Left renal cortex interstitium (tissue), 4 donors: ENCODE measurements at places on chromosomes 13 and 19. TPM values are rescaled to one million over a fixed set of nuclear protein-coding genes. Genes with fewer than 3 reads are reported as not detected.
A peak's percentile ranks its signal among the peaks of the same experiment; 100 is the strongest.

- DNase-seq, result no peak
These were observed 99.4 kb upstream of the RNF113B start for GRCh38 chr13:98276486-98276885.

- no peak for DNase-seq
These were observed 6.2 kb downstream of the C2CD4C start for GRCh38 chr19:402786-403185.

DNA sequence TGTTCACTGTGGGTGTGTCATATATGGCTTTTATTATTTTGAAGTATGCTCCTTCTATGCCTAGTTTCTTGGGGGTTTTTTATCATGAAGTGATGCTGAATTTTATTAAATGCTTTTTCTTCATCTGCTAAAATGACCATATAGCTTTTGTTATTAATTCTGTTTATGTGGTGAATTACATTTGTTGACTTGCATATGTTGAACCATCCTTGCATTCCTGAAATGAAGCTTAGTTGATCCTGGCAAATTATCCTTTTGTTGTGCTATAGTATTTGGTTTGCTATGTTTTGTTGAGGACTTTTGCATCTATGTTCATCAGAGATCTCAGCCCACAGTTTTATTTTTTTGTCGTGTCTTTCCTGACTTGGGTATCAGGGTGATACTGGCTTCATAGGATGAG lies 12.1 kb downstream of the GPC6 start:
- DNase-seq, result no peak

- no peak for DNase-seq
These were observed 113.9 kb upstream of the UBL3 start for GRCh38 chr13:29964181-29964845.

DNA sequence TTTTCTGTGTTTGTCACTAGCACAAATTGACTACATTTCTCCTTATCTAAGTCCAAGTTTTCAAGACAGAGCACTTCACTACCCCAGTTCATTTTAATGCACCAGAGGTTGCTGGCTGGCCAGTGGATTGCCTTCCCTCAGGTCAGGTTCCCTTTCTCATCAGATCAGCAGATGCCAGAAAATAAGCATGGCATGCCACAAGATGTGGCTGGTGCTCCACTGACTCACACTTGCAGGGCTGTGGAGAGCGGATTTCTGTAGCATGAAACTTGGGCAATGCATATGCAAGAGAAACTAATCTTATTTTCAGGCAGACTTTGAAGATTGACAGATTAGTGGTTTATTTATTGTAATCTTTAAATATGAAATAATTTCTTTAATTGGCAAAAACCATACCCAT lies 79.5 kb downstream of the RUBCNL start:
- DNase-seq, result no peak

DNA sequence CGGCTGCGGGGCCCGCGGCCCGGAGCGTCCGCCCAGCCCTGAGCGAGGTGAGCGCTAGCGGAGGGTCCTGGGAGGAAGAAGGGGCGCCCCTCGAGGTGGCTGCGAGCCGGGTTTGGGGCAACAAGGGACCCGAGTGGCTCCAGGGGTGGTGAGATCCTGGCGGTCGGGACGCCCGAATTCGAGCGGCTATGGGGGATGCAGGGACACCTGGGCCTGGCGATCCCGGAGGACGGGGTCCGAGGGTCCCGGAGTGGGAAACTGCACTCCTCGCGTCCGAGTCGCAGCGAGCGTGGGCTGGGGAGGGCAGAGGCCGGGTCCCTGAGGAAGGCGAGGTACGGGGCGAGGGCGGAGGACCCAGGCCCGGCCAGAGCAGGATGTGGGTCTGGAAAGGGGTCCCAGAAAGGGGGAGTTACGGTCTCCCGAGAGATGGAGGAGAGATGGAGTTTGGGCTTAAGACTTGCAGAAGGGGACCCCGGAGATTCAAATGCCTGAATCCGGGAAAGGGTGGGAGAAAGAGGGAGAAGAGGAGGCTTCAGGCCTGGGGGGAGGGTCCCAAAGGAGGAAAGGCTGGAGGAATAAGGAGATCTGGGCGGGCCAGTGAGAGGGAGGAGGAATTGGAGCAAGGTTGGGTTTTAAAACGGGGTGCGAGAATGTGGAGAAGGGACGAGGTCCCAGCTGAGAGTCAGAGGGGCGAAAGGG lies 542 bp downstream of the CACNG7 start:
- DNase-seq, result no peak

GRCh38 chr13:114173745-114174144 lies 5.3 kb upstream of the CFAP97D2 start:
- no peak for DNase-seq

GRCh38 chr19:33207040-33207620 lies 13.0 kb downstream of the LRP3 start:
- no peak for DNase-seq

GRCh38 chr13:52707375-52707774 lies 32.2 kb downstream of the CNMD start:
- no peak for DNase-seq

- DNase-seq, result no peak
These were observed 158.1 kb upstream of the TSC22D1 start for GRCh38 chr13:44734201-44734707.

DNA sequence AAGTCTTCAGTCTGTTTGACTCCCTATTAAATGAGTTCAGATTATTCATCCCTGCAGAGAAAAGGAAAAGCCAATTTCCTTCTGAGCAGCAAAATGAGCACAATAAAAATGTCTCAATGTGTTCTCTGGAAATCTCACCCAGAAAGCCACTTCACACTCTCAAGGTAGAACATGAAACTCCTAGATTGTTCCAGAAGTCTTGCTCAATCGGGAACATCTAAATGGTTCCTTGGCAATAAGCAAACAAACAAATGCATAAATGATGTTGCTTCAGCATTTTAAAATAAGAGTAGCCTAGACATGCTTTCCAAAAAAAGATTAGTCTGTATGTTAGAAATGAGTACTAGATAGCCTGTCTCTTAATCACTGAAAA lies 59.7 kb upstream of the TNFRSF19 start:
- no peak for DNase-seq

GRCh38 chr19:18469069-18469846 lies 31.3 kb upstream of the ISYNA1 start:
- DNase-seq, result no peak

- peak; percentile 77 for DNase-seq
These were observed at the start of the genes LSM7 and SPPL2B for GRCh38 chr19:2328401-2329148. TSS of gene LSM7 (minus strand) at chr19:2328586. CDS start at chr19:2328566, 20 bp downstream. TSS of gene SPPL2B (plus strand) at chr19:2328684. CDS start at chr19:2328710, 26 bp downstream.

GRCh38 chr19:9836021-9836420 lies 903 bp downstream of the PIN1 start:
- DNase-seq, result no peak

GRCh38 chr19:40529093-40529954 lies 47.3 kb upstream of the SHKBP1 start:
- peak; percentile 73 for DNase-seq

DNA sequence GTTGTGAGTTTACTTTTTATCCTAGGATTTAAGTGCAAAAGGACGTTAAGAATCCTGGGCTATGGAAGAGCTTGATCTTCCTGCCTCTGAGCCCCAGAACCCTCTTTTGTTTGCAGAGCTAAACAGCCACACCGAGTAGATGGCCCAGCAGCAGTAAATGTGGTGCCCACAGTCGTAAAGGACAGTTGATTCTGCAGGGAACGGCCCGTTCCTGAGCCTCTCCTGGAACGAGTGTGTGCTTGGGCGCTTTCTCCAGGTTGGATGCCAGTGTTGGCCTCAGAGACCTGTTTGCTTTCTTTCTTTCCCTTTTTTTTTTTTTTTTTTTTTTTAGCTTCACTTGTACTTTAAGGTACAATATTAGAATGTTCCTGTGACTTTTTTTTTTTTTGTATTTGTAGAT lies 41.7 kb downstream of the SPATA13 start:
- no peak for DNase-seq

- no peak for DNase-seq
These were observed 131.1 kb upstream of the HTR2A start for GRCh38 chr13:47027780-47028437.

DNA sequence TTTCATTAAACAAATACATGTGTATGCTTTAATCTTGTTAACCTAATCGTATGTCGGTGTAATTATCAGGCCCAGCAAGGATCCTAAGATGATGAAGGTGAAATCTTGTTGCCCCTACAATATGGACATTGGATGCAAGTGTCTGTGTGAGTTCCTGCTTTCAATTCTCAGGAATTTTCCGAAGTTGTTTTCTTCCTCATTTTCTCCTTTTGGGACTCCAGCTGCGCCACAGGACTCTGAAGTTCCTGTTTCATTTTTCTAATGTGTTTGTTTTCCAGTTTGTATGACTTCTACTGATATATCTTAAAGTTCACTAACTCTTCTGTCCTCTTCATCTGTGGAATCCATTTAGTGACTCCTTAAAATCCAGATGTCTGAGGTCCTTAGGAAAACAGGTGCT lies 11.9 kb upstream of the OR7D2 start:
- DNase-seq, result no peak

- DNase-seq, result no peak
These were observed 25.4 kb downstream of the LYL1 start for GRCh38 chr19:13077240-13077639.

DNA sequence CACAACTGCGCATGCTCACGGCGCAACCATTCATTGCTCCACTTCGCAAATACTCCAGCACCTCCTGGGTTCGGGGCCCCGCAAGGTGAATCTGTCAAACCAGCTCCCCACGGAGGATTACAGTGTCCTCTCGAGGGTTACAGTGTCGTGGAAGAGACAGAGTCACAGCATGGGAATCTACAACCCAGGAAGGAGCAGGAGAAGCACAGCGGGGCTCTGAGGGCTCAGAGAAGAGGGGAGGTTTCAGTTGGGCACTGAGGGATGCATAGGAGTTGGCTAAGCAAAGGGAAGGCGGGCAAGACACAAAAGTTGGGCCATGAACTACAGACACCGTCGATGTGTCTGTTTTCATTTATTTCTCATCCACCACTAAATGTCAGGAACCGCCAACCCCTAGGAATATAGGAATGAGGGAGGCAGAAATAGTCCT lies 1.0 kb upstream of the GTF2F1 start:
- no peak for DNase-seq

DNA sequence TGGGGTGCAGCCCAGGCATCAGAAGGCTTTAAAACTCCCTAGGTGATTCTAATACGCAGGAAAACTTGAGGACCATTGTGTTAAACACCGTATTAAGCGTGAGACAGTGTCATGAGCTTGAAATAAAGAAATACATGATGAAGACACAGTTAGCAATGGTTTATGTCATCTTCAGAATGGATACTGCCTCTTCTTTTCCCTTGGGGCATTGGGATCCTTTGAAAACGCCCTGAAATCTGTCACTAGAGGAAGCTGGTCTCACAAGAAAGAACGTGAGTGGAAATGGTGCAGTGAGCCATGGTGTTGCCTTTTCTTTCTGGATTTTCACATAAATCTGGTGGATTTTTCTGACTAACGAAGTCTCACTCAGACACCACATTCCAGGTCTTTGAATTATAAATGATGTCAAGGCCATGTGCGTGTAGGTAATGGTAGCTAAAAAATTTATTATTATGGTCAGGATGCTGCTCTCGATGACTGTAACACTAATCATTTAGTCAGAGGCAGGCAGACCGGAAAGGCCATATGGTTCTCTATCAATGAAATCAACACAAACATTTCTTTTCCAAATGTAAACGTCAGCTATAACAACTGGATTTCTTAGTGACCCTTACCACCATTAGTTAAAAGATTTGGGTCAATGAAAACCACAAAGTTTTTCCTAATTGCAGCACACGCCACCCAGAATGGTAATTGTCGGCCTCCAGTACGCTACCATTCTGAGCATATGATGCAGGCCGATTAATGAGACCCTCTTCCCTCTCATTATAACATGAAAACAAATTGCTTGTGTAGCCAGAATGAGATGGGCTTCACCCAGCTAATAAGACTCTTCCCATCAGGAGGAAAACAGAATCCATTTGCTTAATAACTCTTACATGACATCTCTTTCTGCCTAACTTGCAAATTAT lies 105.6 kb downstream of the SLC7A1 start:
- no peak for DNase-seq

DNA sequence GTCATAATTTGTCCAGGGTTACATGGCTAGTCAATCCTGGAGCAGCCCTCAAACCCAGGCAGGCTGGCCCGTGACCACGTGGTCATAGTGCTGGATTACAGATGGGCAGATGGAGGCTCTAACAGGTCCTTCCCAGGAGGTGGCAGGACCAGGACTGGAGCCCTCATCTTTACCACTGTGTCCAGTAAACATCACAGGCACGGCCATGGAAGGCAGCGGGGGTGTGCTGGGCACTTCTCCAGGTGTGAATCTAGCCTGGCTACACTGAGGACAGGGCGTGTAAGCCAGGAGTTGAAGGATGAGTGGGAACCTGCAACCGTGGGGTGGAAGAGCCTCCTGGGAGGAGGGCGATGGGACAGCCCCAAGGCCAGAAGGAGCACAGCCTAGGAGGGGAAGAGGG lies 6.1 kb downstream of the CIC start:
- DNase-seq, result no peak

DNA sequence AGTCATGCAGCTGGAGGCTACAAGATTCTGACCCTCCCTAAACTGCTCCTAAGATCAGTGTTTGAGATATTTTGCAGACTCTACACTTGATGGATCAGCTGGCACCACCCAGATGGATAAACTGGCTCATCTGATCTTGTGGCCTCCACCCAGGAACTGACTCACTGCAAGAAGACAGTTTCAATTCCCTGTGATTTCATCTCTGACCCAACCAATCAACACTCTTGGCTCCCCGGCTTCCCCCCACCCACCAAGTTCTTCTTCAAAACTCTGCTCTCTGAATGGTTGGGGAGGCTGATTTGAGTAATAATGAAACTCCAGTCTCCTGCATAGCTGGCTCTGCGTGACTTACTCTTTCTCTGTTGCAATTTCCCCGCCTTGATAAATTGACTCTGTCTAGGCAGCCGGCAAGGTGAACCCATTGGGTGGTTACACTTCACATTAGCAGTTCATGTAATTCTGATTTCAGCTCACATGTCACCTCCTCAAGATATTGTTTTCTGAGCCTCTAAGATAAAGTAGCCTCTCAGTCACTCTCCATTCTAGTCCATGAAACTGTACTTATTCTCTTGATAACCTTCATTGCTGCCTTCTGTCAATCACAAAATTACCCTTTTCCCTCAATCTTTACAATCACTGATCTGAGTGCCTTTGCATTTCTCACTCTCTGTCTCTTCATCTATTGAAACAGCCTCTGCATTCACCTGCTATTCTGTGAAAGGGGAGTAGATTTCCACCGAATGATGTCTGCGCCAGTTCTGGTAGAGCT lies 9.9 kb upstream of the FPR3 start:
- DNase-seq, result no peak

DNA sequence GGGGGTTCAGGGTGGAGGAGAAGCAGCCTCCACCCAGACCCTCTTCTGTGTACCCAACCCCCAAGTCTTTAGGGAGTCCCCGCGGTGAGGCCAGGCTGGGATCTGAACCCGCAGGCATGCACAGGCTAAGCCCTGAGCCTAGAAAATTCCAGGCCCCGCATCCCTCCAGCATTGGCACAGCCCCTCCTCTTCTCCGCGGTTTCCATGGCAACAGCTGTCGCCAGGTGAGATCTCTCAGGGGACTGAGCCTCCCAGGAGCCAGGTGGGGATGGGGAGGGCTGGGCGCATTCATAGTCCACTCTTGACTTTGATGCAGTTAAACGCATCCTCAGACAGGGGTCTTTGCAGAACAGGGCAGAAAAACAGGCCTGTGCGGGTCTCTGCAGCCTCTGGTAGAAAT lies 48.3 kb upstream of the USP29 start:
- no peak for DNase-seq

GRCh38 chr13:30847650-30848307 lies 58.3 kb upstream of the MEDAG start:
- no peak for DNase-seq

The PDE4C gene
- polyA plus RNA-seq, result 1.7 TPM

The CLEC17A gene
- 0.26 TPM for polyA plus RNA-seq

The PLK5 gene
- polyA plus RNA-seq, result 0.46 TPM

The MADCAM1 gene
- 6.6 TPM for polyA plus RNA-seq

The NTF4 gene
- 4.5 TPM for polyA plus RNA-seq

The AMH gene
- polyA plus RNA-seq, result 2.2 TPM

The CGB2 gene
- polyA plus RNA-seq, result not detected

The TEX101 gene
- not detected for polyA plus RNA-seq

The DLL3 gene
- 0.82 TPM for polyA plus RNA-seq
